Activated CD4-positive, CD25-positive, alpha-beta regulatory T cell (primary cell): ENCODE measurements at places on chromosomes 11 and 22.

- DNase-seq: no peak
Measured at GRCh38 chr11:132852361-132852760, 679.9 kb downstream of the OPCML start.

GRCh38 chr22:17272511-17272991 is 53.3 kb upstream of the ADA2 start:
- no peak for DNase-seq

DNA sequence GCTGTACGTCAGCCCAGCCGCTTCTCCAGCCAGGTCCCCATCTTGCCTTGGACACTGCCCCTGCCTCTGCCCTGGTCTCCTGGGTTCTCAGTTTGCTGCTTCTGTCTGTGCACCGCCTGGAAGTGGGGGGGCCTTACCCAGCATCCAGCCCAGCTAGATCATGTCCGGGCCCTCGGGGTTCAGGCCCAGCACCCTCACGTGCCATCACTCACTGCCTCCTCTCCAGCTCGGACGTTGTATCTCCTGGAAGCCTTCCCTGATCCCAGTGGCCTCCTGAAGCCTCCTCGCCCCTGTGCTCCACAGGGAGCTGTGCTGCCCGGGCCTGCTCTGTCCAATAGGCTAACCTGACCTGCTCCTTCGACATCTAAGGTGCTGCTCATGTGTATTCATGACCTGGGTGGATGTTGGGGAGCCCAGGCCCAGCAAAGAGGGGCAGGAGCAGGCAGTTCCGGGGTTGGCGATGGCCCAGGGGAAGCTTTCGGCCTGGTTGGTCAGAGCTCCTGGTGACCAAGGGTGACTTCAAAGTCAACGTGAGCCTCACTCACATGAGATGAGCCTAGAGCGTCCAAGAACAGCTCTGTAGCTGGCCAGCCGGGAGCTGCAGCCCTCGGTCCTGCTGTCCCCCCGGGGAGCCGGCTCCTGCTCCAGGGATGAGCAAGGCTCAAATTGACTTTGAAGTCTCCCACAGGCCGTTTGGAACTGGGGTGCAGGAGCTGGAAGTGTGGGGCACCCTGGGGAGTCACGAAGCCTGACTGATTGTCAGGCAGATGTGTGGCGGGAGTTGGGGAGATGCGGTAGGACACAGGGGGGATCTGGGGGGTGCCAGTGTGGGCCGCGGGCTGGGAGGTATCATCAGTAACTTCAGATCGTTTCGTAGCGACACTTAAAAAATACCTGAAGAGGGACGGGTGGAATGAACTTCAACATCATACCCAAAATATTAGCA is 5.2 kb upstream of the ASCL2 start:
- DNase-seq: no peak

DNA sequence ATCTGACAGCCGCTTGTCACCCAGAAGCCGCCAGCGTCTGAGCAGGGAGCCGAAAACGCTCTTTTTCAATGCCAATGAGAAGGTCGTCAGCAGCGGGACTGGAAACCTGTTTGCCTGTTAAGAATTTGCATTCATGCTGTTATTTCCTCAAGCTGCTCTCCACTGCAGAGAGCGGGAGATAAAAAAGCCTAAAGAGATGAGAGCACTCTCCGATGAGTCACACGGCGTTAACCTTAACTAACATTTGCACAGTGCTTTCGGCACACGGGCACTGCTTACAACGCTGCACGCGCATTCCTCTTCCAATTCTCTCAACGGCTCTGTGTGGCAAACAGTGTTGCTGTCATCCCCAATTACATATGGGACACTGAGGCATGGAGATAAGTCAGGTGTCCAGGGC is 40.0 kb upstream of the RTL6 start:
- no peak for DNase-seq

- DNase-seq: no peak
Measured at GRCh38 chr11:17986007-17986710, 26.7 kb downstream of the SERGEF start.

- no peak for DNase-seq
Measured at GRCh38 chr11:10499874-10500601, 40.9 kb downstream of the RNF141 start.

DNA sequence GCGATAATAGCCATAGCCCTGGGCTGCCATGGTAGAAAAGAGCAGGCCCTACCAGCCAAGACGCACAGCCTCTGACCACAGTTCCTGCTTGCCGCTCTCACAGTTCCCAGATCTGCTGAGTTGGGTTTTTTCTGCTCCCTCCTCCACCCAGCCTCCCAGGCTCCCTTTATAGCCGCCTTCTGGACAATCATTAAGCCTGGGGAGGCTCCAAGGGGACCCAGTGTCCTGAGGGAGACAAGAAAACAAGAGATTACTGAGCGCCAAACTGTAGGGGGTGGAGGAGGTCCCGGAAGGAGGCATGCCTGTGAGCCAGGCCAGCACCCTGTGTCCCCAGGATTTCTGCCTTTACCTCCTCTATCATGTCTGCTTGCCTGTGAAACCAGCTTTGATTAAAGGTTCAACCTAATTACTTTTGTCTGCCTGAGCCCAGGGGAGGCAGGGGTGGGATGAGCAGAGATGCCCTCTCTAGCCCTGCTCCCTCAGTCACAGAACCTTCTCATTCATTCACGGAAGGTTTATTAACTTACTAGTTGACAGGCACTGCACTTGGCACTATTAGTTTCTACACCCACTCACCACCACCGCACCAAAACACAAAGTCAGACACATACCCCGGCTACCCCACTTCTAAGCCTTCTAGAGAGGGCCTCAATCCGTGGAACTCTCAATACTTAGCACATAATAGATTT is 1.2 kb downstream of the SLC37A4 start:
- no peak for DNase-seq

DNA sequence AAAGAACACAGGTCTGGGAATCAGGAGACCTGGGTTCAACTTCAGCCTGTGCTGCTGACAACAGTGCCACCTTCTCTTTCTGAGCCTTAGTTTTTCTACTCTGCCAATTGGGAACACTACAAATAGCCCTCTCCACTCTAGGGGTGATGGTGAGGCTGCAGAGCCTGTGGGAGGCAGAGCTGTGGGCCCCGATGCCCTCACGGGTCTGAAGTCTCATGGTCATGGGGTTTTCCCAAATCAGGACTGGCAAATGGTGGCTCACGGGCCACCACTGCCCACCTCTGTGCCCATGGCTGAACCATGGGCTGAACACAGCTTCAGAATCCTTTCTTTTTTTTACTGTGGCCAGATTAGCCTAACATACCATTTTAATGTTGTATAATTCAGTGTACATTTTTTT is 19.8 kb downstream of the SYNGR1 start:
- no peak for DNase-seq

DNA sequence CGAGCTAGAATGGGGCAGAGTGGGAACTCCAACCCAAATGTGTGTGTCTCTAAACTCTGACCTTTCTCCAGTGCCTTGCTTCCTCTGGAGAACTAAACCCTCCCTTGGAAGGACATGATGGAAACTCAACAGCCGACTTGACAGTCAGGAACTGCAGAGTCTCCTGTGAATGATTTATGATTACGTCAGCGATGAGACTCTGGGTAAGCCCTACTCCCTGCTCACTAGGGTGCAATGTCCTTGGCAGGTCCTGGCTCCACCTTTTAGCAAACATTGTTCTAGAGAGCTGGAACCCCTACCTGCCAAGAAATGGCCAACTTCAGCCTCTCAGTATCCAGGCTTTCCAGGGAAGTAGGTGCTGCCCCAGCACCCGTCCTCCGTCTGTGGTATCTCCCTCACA is 96.1 kb upstream of the CD82 start:
- no peak for DNase-seq

- DNase-seq: no peak
Measured at GRCh38 chr11:620201-620600, 4.5 kb upstream of the IRF7 start.

- DNase-seq: no peak
Measured at GRCh38 chr11:17696741-17697140, 22.6 kb upstream of the MYOD1 start.

GRCh38 chr22:49354516-49355210 is 473.0 kb downstream of the BRD1 start:
- no peak for DNase-seq

GRCh38 chr11:62602141-62603071 is 741 bp upstream of the MTA2 start:
- no peak for DNase-seq

- no peak for DNase-seq
Measured at GRCh38 chr11:111310088-111310487, 11.7 kb downstream of the POU2AF3 start.

GRCh38 chr11:74008373-74009229 is at the start of gene UCP3:
TSS of gene UCP3 (minus strand) at chr11:74009085. CDS start at chr11:74007042, 2,043 bp downstream.
- DNase-seq: no peak

DNA sequence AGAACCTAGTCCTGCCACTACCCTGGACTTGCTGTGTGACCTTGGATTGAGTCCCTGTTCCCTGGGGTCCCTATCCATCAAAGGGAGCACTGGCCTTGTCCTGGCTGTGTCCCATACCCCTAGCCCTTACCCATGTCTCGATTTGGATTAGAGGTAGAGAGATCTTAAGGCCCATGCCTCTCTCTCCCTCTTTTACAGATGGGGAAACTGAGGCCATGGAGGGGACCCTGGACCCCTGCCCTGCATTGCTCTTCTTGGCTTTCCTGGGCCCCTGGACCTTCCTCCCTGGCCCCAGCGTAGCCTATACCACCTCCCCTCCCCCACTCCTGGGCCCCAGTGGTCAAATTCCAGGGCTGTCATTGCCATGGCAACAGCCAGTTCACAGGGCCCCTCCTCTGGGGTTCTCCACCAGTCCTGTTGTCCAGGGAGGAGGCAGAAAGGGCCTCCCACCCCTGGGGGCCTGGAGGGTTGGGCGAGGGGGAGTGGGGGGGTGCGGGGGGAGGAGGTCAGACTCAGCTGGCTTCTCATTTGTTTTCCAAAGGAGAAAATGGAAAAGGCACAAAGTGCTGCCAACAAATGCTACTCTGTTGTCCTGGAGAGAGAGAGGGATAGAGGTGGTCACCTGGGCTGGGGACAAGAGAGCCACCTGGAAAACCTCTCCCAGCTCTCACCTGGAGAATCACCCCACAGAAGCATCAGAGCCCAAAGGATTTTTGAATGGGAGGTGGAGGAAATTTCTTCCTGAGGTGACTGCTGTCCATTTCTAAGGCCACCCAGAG is 23.3 kb downstream of the ARHGEF17 start:
- DNase-seq: no peak

GRCh38 chr22:40955571-40955970 is 4.4 kb downstream of the RBX1 start:
- DNase-seq: no peak

- DNase-seq: no peak
Measured at GRCh38 chr11:65774525-65775306, 6.1 kb downstream of the AP5B1 start.

DNA sequence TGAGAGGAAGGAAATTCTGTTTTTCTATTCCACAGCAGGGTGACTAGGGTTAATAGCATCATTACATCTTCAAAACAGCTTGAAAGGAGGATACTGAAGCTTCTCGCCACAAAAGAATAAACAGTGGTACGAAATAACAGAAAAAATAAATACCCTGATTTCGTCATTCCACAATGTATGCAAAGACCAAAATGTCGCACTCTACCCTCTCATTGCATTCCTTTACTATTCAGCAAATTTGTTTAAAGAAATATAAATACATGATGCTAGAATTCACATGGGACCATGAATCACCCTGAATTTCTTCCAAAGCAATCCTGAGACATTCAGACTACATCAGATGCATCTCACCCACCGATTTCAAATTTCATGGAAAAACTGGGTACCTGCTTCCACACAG is 112.3 kb upstream of the TOP3B start:
- no peak for DNase-seq

DNA sequence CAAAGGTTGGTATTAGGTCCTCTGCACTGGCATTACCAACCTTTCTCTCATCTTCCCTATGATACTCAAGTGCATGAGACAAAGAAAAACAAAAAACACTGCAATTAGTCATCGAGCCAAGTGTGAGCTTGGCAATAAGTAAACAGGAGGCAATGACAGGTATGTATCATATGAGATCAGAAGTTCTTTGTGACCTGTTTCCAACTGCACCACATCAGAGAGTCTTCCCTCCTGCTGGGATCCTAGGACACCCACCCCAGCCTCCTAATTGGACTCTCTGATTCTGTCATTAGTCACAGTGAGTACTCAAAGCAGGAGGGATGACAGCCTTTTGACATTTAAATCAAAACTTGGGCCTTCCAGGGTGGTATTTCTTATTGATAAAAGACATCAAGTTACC is 7.8 kb upstream of the JAML start:
- DNase-seq: no peak

GRCh38 chr22:44098966-44099530 is 74.9 kb downstream of the PARVB start:
- DNase-seq: no peak

DNA sequence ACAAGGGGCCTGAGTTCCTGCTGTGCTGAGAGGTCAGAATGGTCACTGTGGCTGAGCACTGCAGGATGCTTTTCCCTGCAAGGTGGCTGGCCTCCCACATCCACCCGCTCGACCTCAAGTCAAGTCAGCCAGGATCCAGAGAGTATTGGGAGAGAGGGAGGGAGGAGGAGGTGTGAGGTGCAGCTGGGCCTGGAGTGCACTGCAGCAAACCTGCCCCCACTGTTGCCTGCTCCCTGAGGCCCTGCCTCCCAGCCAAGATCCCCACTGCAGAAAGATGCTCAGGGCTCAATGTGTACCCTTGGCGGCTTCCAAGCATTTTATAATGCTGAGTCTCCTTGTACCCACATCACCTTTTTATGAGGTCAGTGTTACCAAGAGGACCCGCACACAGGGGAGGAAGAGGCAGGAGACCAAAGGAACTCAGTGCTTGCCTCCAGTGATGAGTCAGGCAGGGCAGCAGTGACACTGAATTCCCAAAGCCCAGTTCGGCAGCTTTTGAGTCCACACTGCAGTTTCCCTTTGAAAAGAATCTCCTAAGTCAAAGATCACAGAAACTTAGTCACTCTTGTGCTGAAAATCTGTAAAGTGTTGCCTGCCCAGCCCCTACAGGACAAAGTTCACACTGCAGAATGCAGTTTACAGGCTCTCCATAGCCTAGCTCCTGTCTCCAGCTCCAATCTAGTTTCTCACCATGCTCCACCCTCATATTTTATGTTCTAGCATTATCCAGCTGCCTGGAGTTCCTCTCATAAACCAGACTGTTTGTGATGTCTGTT is 3.1 kb downstream of the ENDOD1 start:
- no peak for DNase-seq

DNA sequence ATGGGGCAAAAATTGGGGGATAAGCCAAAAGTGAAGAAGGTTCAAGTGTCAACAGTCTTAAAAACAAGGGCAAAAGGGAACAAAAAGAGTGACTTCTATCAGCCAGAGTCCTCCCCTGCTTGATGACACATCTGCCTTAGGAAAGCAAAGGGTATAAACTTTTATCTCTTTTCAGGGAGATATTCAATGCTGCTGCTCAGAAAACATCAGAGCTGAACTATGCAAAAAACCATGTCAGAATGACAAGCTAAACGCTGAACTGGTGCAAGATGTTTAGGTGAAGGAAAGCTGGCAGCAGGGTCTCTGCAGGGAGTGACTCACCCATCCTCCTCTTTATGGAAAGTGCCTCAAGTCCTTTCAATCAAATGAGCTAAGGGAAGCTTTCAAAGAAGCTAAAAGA is 24.7 kb downstream of the ALG9 start:
- no peak for DNase-seq
